ENCODE measurements at places on chromosomes 11 and 22.

DNA sequence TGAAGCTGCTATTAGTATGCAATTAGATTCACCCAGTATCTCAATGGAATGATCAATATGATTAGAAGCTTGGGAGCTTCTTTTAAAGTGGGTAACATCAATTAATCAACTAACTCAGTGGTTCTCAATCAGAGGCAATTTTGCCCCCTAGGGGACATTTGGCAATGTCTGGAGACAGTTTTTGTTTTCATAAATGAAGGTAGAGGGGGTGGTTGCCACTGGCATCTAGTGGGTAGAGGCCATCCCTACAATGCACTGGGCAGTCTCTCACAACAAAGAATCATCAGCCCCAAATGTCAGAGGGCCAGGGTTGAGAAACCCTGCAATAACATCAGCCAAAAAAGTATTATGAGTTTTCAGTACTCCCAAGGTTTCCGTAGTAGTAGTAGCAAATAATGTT, 5.9 kb upstream of the AMOTL1 start:
- DNase-seq, result no peak

- DNase-seq, result no peak
These were observed 453.4 kb downstream of the TBC1D22A start for GRCh38 chr22:47215851-47216250.

GRCh38 chr22:22789233-22789921, 98.2 kb upstream of the IGLL5 start:
- DNase-seq, result no peak

- DNase-seq, result no peak
These were observed 105.6 kb upstream of the ALDH3B2 start for GRCh38 chr11:67780056-67780455.

DNA sequence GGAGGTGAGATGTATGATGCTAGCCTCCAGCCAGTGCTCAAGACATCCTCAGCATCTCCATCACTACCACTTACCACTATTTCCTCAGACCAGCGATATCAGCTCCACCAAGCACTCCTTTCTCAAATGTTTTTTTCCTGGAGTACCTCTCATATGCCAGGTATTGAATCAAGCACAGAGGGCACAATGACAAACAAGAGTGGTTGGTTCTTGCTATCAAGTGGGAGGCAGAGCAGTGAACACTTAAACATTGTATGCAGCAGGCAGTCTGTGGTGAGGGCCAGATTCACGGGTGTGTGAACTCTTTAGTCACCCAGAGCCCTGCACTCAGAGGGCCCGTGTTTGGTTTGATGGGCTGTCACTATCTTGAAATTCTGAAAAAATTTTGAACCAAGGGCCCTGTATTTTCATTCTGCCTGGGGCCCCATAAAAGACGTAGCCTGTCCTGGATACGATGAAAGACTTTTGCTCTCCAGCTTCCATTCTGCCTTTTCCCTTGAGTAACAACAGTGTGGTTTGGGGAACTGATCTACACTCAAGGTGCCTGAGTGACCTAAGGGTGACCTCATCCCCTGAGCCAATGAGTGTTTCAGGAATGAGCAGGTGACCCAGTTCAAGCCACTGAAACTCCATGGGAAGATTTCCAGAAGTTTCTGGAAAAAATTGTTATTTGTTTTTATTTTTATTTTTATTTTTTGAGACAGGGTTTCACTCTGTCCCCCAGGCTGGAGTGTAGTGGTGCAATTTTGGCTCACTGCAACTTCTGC, 348.4 kb upstream of the NARS2 start:
- no peak for DNase-seq

GRCh38 chr22:40105755-40106154, 72.0 kb upstream of the TNRC6B start:
- no peak for DNase-seq

DNA sequence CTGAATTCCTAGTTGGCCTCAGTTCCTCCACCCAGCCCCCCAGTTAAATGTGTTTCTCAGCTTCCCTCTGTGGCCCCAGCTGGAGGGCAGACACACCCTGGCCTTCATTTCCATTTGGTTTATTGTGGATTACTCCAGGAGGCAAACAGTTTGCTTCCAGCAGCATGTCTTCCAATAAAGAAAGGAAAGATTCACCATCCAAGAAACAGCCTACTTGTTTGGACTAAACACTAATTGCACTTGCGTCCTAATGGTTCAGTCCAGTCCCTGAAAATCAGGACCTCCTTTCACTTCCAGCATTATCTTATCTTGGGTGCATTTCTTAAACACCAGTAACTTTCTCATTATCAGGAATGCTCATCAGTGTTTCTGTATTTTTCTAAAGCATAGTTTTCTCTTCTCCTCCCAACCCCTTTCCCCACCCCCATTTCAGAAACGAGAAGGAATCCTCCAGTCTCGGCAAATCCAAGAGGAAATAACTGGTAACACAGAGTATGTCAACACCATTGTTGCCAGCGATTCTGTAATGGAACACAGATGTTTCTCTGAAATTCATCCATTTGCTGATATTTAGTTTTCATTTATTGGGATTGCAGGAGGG, 130.9 kb downstream of the PARVA start:
- no peak for DNase-seq

GRCh38 chr11:110778343-110778742, 66.1 kb upstream of the ARHGAP20 start:
- DNase-seq, result no peak

DNA sequence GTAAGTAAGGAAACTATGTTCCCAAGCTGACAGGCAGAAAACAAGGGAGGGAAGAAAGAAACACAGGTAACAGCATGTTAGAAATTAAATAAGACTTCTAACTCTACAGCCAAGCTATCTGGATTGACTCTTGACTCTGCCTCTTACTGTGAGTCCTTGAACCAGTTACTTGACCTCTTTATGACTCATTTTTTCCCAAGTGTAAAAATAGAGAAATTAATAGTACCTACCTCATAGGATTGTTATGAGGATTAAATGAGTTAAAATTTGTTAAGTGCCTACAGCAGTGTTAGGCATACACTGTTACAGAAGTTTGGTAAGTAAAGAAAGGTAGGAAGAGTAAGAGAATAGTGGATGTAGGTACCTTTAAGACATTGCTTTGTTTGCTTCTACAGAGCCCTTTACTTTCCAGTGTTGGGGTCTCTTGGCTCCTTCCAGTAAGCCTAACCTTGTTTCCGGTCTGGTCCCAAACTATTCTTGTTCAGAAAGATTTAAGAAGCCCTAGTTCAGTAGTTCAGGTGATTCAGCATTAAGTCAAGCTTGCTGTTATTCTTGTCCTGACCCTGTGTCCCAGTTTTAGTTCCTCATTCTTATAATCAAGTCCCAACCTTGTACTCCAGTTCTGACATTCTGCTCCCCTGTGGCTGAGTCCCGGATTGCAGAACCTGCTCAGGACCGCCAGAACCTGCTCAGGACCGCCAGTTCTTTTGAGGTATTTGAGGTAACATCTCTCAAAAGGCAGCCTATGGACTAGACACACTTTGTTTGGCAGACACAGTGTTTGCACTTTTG, 963.4 kb upstream of the CCDC90B start:
- DNase-seq, result no peak

- no peak for DNase-seq
These were observed 380.5 kb downstream of the SHANK2 start for GRCh38 chr11:70871881-70872280.

GRCh38 chr11:32034149-32034548, 56.7 kb upstream of the RCN1 start:
- no peak for DNase-seq

DNA sequence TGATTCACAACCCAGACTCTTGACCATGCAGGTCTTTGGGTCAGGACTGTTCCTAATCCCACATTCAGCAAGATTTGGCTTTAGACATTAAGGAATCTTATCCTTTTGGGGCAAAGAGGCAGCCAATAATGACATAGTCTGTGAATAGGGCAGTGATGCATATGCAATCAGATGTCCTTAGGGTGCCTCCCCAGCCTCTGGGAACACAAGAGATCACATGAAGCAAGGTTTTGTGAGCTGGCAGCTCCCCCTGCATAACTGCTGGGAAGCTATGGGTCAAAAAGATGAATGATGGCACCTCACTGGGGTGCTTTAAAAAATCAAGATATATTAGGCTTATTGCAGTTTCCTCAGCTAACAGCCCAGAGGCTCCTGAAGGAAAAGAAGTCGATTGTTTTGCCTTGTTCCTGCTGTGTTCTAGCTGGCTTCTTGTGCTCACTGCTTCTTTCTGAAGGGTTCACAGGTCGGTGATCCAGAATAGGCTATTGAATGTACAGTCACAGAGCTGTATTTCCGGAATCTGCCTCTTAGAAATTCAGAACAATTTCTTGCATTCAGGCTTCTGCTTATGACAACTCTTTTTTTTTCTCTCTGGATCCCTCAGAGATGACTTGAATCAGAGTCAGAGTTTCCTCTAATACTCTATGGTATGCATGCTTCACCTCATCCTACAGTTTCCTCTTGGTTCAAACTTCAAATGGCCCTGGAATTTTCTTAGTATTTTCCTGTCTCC, 31.7 kb downstream of the INSC start:
- DNase-seq, result no peak

GRCh38 chr11:3107608-3108182, 50.5 kb upstream of the CARS1 start:
- no peak for DNase-seq

GRCh38 chr11:44328138-44328660, 18.3 kb upstream of the ALX4 start:
- DNase-seq, result no peak

DNA sequence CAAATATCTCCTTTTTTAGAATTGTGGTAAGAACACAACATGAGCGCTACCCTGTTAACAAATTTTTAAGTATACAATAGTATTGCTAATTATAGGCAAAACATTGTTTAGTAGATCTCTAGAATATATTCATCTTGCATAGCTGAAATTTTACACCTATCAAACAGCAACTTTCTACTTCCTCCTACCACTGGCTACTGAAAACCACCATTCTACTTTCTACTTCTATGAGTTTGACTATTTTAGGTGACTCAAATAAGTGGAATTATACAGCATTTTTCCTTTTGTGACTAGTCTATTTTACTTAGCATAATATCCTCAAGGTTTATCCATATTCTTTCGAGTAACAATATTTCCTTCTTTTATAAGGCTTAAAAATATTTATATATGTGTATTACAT, 128.4 kb downstream of the FAM76B start:
- no peak for DNase-seq

DNA sequence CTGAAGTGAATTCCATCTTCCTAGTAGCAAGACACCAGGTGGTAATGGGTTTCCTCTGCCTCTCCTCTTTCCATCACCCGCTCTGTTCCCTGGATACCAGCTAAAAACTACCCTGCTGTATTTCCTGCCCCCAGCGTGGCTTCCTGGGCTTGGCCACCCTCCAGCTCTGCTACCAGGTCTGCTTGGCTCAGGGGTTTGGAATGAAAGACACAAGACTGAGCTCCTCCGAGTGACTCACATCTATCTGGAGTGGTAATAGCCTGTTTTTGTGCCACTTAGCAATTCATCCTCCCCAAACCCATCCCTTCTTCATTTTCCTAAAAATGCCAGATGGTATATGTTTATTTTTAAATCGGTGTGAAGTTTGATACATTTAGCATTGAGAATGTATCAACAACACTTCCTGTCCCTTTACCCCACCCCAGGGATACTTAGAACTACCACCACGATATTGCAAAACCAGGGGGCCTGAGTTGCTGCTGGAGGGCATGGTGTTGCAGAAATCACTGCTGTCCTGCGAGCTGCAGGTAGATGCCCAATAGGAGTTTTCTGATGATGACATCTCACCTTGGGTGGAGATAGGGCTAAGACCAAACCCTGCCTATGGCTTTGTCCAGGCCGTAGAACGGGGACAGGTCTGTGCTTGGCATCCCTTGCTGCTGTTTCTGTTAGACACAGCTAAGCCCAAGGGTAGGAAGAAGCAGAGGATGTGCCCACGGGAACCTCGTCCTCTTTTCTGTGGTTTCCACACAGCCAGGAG, 7.5 kb upstream of the MICAL3 start:
- no peak for DNase-seq

DNA sequence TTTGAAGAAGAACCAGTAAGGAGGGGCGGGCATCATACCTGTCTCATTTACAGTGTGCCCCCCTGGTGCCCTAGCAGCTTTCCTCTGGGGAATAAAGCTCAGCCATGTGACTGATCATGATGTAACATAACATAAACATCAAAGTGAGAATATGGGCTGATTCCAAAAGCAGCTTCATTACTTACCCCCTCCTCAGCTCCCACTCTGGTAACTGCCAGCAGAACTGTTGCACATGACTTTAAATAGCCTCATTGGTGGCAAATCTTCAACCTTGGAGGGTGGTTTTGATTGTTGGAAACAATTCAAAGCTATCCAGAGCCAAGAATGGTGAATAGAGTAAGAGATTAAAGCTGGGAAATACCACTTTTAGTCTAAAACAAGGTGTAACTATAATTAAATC, 384.6 kb downstream of the BUD13 start:
- DNase-seq, result no peak

DNA sequence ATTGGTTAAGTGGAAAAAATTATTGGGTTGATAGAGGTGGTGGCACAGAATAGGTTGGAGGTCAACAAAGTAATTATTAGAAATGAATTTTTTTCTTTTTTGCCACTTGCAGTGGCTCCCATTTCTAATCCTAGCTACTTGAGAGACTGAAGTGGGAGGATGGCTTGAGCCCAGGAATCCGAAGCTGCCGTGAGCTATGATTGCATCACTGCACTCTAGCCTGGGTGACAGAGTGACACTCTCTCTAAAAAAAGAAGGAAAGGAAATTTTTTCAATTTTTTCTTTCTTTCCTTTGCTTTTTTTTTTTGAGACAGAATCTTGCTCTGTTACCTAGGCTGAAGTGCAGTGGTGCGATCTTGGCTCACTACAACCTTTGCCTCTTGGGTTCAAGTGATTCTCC, 2.2 kb upstream of the BCO2 start:
- DNase-seq, result no peak

DNA sequence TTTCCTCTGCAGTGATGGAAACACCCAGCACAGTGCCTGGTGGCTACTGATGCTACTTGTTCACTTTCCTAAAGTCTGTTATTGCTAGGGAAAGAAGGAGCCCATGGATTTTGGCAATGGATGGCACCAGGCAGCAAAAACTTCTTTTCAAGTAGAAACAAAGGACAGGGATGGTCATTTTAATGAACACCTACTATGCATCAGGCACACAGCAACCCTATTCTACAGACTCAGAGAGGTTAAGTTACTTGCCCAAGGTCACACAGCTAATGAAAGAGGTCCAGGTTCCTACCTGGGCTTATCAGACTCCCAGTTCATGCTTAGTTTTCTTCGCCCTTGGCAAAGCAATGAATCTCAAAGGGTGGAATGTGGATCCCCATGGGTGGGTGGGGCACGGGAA, 36.9 kb upstream of the CD82 start:
- DNase-seq, result no peak
